Foreskin keratinocyte (primary cell): ENCODE measurements at places on chromosomes 16 and 17. TPM values are rescaled to one million over a fixed set of nuclear protein-coding genes. Genes with fewer than 3 reads are reported as not detected.

IGF2BP1 gene
- polyA plus RNA-seq: not detected in 2 replicates

CYTH1 gene
- 15.1 and 18.8 TPM in 2 replicates for polyA plus RNA-seq

SBK1 gene
- polyA plus RNA-seq: 0.14 and 0.15 TPM in 2 replicates

CHD9NB gene
- 0.48 and 0.50 TPM in 2 replicates for polyA plus RNA-seq

CTRB2 gene
- polyA plus RNA-seq: not detected in 2 replicates

TMEM204 gene
- polyA plus RNA-seq: 4.8 and 12.2 TPM in 2 replicates

CCL16 gene
- not detected in 2 replicates for polyA plus RNA-seq

METRN gene
- polyA plus RNA-seq: 114 and 131 TPM in 2 replicates

TVP23A gene
- polyA plus RNA-seq: not detected in 2 replicates

TP53TG3 gene
- polyA plus RNA-seq: not detected in 2 replicates

PIPOX gene
- polyA plus RNA-seq: not detected in 2 replicates

CA4 gene
- polyA plus RNA-seq: not detected in 2 replicates
